ENCODE measurements at places on chromosomes 5 and 9. TPM values are rescaled to one million over a fixed set of nuclear protein-coding genes. Genes with fewer than 3 reads are reported as not detected.

PCDHA13 gene
- 0.77 TPM for total RNA-seq

SH3TC2 gene
- total RNA-seq, result 3.3 TPM

ENTPD2 gene
- 1.8 TPM for total RNA-seq

PCDHB13 gene
- total RNA-seq, result 7.7 TPM

PCDHGC5 gene
- 5.1 TPM for total RNA-seq

ELOVL7 gene
- 5.9 TPM for total RNA-seq

PAX5 gene
- 2.3 TPM for total RNA-seq

DMGDH gene
- 1.7 TPM for total RNA-seq

DNA sequence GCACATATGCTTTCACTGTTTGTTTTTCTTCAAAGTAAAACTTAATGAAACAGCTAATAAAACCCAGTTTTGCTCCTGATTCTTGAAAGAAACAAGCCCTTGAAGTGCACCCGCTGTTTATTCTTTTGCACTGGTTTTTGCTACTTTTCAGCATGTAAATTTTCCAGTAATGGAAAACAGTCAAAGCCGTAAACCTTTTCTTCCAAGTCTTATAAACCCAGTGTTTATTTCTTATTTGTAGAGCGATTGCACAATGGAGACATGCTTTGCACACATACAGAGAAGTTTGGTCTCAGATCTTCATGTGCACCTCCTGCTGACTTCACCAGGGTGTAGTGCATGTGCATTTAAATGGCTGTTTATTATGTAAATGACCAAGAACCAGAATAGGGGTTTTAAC is 51.8 kb downstream of the ATG10 start:
- peak; percentile 56 for DNase-seq

- no peak for DNase-seq
Measured at GRCh38 chr9:83154087-83154736, 91.3 kb upstream of the RASEF start.

GRCh38 chr9:82745919-82746318 is 317.0 kb downstream of the RASEF start:
- DNase-seq, result no peak

DNA sequence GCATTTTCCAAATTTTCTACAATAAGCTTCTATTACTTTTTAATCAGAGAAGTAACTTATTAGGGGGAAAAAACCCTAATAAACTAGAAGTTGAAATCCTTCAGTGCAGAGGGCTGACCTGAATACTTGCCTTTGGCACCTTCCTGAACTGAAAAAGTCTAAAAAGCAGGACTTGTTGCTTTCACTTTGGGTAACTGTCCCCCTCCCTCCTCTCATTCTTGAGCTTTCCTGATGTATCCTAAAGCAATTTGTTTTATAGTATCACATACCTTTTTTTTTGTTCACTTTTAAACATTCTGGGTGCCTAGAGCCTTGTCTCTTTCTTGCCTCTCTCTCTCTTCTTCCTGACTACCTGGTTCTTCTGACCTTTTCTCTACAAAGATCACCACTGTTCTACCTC is 64.0 kb upstream of the ERBIN start:
- DNase-seq, result no peak

DNA sequence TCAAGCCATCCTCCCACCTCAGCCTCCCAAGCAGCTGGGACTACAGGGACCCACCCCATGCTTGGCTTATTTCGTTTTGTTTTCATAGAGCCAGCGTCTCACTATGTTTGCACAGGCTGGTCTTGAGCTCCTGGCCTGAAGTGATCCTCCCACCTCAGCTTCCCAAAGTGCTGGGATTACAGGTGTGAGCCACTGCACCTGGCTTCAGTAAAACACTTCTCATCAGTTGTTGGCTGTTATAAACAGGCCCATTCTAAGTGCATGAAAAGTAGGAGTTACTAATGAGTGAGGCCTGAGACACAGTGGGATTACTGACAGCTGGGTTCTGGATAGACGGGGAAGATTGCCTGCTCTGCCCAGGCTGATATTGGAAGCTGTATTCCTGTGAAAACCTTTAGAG is 3.5 kb downstream of the CRB2 start:
- no peak for DNase-seq

DNA sequence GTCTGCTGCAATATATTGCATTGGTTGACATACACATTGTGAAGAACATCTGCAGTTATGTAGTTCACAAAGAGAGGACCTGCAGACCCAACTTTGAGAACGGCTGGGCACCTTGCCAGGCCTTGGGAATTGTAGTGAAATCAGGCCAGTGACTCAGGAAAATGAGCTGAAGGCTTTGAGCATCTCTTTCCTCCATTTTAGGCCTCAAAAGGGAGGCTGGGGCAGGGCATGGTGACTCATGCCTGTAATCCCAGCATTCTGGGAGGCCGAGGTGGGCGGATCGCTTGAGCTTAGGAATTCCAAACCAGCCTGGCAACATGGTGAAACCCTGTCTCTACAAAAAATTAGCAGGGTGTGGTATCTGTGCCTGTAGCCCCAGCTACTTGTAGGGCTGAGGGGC is 1.4 kb upstream of the IPPK start:
- DNase-seq, result peak; percentile 33

- DNase-seq, result no peak
Measured at GRCh38 chr9:137172901-137173795, 1.3 kb upstream of the TMEM210 start.

DNA sequence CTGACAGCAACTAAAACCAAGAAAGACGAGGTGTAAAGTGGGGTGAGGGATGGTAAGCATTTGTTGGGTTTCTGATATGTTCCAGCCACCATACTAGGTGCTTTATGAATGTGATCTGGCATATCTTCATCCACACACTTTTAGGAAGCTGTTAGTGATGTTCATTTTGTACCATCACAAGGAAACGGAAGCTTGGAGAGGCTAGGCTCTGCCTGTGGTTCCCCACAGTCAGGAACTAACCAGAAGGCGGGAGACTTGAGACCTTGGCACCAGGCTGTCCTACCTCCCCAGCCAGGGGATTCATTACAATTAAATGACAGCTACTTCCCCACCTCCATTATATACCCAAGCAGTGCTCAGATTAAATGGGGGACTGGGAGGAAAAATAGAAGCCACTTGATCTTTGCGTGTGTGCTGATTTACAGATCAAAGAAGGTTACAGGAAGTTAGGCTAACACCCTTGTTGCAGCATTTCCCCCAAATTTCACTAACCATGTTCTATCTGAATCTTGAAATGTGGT is 43.0 kb downstream of the SFXN1 start:
- DNase-seq, result no peak

DNA sequence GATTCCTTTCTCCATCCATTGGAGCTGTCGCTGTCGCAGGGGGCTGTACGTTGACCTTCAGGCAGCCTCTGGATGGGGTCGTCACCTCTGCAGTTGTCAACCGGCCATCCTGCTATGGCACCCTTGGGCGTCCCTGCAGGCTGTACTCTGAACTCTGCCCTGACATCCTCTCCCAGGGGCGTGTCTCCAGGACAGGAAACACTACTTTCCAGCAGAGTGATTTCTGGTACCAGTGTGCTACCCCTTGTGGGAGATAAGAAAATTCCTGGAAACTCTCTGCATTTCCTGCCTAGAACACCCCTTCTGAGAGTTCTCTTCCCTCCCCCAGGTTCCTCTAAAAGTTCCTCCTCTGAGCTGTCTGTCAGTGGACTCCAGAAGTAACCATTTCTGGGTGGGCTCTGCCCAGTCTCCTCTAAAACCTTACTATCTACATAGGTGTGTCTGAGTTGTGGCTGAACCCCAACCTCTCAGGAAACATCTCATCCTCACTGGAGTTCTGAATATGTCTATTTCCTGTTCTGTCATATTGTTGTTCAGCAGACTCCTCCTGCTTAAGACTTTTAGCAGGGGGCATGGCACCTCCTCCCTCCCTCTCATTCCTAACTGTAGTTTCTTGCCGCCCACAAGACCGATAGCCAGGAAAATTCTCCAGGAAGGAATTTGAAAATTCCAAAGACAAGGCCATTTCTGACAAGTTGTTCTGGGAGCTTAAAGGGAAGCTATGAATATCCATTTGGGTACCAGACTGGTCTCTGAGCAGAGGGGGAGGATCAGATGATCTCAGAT is 145.3 kb upstream of the RASEF start:
- no peak for DNase-seq

DNA sequence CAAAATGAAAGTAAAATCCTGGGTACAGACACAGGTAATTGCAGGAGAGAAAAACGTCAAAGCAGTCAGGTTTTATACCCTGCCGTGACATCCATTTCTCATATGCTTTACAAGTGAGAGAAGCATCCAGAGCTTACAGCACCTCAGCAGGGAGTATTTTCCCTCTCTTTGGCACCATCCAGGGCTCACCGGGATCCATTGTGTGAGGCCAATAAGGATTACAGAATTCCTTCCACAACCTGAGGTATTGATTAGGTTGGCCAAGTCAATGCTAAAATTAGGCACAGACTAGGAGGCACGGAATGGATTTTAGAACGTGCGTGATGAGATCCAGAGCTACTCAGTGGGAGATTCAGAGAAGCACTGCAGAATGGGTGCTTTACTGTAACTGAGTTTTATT is 296.6 kb downstream of the FBXL7 start:
- no peak for DNase-seq

GRCh38 chr5:77893225-77893860 is 117.2 kb upstream of the TBCA start:
- peak; percentile 11 for DNase-seq

DNA sequence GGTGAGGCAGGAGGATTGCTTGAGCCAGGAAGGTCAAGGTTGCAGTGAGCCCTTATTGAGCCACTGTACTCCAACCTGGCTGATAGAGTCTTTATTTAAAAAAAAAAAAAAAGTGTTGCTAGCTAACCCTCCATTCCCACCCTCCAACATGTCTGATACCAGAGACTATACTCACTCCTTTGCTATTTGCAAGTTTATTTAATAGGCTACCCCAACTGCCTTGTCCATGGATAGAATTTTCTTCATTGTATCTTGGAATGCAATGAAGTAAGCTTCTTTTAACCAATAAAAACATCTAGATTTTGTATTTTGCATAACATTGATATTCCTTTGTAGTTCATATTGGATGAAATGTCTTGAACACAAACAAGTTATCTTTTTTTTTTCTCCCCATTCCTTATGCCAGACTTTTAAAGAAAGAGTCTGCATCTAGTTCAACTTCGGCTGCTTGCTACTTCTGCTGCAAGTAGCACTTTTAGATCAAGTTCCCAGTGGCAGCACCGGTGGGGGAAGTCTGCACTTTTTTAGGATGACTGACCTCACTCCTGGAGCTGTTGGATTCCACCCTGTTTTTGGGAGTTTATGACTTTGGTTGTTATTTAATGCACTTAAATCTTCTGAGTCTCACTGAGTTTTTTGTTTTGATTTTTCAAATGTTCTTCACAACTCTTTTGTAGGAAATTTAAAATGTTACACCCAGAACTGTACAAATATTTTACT is 112.5 kb downstream of the UHRF2 start:
- no peak for DNase-seq

- no peak for DNase-seq
Measured at GRCh38 chr5:83363111-83363885, 108.2 kb upstream of the VCAN start.

- no peak for DNase-seq
Measured at GRCh38 chr5:172303572-172304335, 20.2 kb upstream of the UBTD2 start.

DNA sequence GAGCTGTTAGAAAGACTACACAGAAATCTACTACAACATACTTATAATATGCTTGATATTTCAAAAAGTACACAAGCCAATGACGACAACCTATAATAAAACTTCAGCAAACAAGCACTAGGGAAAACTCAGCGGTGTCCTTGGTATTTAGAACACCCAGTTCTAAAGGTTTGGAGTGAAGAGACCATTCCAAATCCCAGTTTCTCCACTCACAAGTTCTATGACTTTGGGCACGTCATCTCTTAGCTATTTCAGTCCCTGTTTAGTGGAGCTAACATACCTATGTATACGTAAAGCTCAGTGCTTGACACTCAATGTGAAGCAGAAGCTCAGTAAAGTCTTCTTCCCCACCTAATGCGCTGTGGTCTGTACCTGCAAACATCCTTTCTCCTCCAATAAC is 52.8 kb downstream of the MLLT3 start:
- DNase-seq, result no peak

- no peak for DNase-seq
Measured at GRCh38 chr5:169395136-169395535, 94.2 kb upstream of the SLIT3 start.

Data from lung (tissue), 17 donors.